Uterus (tissue), 4 donors: ENCODE measurements at places on chromosomes 2 and 18.

DNA sequence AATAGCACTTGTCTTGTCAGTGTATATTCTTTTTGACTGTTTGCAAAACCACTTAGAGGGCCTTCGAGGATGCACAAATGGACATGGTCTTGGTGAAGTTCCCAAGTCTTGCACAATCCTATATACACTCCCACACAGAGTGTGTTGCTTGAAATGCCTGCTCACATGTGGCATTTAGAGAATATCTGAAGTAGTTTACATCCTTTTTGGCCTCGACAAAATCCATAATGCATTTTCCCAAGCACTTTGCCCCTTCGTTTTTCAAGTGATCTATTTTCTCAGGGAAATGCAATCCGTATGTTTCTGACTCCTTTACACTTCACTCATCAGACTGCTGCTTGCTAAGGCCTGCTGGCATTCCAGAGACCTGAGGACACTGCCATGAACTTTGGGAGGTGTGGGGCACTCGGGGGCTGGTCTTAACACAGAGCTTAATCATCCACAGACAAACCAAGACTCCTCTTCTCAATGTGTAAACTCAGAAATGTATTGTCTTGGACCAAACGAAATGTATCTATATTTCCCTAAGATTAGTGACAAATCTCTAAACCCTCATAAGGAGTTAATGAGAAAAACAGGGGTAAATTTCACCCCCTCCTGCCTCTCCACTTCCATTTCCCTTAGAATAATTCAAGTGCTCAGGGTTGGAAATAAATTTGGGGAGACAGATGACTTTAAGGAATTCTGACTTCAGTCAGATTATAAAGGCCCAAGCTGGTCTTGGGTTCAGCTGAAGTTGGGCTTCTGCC lies 219.3 kb upstream of the APCDD1 start:
- DNase-seq: peak; percentile 69

DNA sequence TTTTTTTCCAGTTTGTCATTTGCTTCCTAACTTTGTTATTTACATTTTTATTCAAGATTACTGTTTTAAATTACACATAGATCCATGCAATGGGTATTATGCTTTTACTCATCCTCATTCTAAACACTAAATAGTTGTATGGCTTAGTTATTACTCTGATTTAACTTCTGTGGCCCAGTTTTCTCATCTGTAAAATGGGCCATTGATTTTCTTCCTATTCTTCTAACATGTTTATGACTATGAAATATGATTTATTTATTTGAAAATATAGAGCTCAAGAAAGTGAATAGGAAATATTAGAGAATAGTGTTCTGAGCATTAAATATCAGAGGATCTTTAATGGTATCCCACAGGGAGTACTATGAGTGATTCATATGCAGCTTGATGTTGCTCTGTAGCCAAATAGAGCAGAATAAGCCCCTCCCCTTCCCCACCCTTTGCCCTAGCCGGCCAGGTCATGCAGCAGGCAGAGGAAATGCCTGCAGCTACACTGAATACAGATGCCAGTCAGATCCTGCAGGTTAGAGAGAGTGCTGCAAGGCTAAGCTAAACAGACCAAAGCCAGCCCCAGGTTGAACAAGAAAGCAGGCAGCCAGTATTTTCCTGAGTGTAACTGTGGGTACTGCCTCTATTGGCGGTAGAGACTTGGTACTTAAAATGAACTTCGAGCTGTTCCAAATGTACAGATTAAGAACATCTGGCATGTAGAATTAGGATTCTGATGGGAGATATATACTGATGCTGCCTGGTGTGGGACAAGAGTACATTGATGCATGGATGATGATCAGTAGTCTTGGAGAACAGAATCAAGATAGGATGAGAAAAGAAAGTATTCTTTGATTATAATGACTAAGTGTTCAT lies 11.7 kb upstream of the ACYP2 start:
- DNase-seq: no peak

GRCh38 chr2:1758171-1758570 lies 13.9 kb upstream of the PXDN start:
- DNase-seq: no peak

- no peak for DNase-seq
These were observed 224.4 kb upstream of the HS6ST1 start for GRCh38 chr2:128543036-128543435.

- DNase-seq: no peak
These were observed 82.6 kb downstream of the MAPK4 start for GRCh38 chr18:50642439-50642838.

- DNase-seq: no peak
These were observed 78.5 kb downstream of the PTPN4 start for GRCh38 chr2:119838179-119838578.

- DNase-seq: no peak
These were observed 177.8 kb downstream of the PRPF40A start for GRCh38 chr2:152539424-152539823.

DNA sequence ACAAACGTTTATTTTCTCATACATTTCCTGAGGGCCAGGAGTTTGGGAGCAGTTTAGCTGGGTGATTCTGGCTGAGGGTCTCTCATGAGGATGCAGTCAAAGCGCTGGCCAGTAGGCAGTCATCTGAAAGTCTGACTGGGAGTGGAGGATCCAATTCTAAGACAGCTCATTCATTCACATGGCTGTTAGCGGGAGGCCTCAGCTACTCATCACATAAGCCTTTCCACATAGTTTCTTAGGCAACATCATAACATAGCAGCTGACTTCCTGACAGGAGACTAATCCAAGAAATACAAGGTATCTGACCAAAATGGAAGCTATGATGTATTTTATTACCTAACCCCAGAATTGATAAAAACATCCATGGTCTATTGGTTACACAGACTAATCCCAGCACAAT lies 2.9 kb upstream of the MRPL44 start:
- no peak for DNase-seq

DNA sequence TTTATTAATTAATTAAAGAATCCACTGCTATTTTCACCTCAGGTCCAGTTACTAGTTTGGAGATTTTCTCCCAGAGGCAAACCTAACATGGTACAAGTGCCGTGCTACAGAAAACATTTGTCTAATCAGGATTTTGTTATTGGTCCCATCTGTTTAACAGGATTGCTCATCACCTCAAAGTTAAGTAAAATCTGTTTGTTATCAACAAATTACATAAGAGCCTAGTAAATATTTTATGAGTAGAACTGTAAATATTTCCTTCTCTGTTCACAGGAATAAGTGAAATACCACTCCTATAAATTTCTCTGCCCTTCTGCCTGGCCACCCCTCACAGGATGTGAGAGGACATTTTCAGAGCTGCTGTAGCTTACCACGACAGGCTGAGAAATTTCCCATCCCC lies 200.2 kb downstream of the RAD51AP2 start:
- DNase-seq: no peak

GRCh38 chr2:174516501-174517378 lies 29.9 kb upstream of the GPR155 start:
- no peak for DNase-seq

DNA sequence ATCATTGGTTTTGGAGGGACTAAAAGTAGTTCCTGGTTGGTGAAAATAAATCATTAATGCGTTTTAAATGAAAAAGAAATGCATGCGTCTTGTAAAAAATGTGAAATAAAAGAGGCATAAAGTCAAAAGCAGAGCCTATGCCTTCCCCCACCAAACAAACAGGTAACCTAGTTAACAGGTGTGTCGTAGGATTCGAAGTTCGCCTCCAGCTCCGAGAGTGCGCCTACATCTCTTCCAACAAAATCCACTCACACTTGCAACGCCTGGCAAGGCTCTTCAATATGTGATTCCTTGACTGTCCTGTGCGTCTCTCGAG lies 677 bp upstream of the SMAD4 start:
- no peak for DNase-seq

- peak; percentile 16 for DNase-seq
These were observed 101.0 kb downstream of the UNC80 start for GRCh38 chr2:209872675-209873074.

GRCh38 chr2:158719403-158719802 lies 75.7 kb upstream of the DAPL1 start:
- DNase-seq: no peak

DNA sequence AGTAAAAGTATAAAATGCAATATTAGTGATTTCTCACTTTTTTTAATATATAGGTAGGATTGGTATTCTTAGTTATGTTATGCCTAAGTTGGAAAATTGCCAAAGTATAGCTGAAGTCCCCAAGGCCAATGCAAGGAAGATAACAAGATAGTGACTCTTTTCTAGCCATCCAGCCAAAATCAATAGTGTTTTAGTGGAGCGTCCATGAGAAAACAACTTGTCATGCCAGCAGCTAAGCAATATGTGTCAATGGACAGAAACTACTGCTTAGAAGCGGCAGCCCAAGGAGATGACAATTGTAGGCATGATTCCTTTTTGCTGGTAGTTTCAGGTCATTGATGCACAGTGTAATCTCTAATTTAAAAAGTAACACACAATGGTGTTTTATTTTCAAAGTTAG lies 1444.6 kb downstream of the SUCLG1 start:
- DNase-seq: no peak

DNA sequence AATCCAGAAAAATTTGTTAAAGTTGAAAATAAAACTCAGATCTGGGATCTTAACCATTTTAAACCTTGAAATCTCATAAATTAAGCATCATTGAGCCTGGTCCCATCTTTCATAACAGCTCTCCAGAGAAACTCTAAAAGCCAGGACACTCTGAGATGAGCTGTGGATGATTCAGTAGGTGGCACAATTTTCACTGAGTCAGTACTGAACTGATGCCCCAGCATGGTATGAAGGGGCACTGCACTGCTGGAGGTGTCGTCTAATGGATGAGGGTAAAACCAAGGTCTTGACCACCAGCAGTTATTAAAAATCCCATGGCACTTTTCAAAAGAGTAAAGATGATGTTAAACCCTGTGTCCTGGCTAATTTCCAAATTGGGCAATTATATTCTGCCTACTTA lies 170.6 kb downstream of the FIGN start:
- no peak for DNase-seq
